Activated T-cell treated with anti-CD3 and anti-CD28 coated beads, Interleukin-2, amount 50 U/mL, for 24 hours (primary cell): ENCODE measurements at places on chromosomes 2 and 18.

GRCh38 chr2:228747483-228747882 lies 523.6 kb downstream of the PID1 start:
- DNase-seq, result no peak

DNA sequence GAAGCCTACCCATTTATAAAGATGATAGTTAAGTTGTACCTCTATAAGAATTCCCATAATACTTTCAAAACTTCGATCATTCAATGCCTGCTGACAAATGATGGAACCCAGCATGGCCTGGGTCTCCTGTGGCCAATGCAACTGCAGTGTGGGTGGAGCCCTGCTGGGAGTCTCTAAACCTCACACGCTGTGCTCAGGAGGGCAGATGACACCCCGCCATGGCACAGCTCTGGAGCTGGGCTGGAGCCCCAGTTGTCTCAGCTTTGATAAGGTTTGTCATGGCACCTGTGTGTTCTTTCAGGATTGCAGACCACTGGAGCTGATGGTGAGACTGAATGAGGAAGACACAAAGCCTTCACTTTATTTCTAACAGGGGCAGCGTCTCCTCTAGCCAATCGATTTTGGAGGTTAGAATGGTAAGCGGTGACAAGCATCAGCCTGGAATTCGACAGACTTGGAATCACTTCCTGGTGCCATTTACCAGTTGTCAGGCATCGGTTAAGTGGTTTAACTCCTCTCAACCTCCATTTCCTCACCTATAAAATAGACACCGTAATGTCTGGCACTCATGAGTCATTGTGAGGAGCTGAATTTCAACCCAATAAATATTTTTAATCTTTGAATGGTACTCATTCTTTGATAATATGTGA lies 383.6 kb upstream of the SALL3 start:
- DNase-seq, result no peak

GRCh38 chr2:9310798-9311197 lies 104.2 kb downstream of the ASAP2 start:
- no peak for DNase-seq

DNA sequence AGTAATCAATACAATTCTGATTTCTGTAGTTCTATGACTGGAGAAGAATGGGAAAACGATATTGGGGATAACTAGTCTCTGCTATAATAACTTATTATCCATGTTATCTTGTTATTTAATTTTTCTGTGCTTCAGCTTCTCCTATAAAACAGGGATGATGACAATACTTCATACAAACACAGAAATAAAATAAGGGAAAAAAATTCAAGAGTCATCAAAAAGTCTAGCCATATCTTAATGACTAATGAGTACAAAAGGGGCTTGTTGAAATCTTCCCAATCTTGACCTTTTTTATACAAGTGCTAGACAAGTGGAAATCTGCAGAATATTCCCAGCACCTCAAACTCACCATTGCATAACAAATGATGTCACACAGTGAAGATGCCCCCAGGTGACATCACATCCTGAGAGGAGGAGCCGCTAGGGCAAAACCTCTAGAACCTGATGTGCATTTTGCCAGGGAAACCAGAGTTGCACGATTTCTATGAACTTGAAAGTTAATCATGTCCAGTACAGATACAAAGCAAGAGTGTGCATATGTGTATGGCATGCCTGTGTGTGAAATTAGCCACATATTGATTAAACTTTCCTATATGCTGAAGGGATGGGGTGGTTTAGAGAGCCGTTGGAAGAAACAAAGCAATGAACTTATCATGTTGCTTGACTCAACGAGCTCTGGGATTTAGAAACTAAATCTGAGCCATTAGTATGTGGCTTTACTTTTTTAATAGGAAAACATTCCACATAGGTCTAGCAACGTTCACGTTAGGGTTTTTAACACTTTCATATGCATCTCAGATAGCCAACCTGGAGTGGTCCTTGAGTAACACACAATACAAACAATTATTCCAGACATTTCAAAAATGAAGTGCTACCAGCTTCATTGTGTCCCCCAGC lies 278.9 kb downstream of the SLC4A3 start:
- no peak for DNase-seq

DNA sequence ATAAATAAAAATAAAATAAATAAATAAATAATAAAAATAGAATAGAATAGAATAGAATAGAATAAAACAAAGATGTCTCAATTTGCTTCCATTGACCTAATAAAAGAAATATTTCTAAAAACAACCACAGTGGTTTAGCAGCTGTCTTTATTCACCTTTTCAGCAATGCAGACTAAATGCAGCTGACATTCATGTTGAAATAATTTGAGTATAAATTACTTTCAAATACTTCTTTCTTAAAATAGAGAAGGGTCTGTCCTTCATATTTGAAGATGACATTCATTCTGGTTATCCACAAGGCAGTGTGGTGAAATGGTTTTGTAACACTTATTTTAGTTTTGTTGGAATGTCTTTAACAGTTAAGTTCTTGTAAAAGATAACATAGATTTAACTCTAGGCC lies 469.4 kb downstream of the IRS1 start:
- no peak for DNase-seq

GRCh38 chr2:168183308-168183997 lies 63.9 kb downstream of the STK39 start:
- DNase-seq, result no peak

- no peak for DNase-seq
Measured at GRCh38 chr2:21118302-21118920, 5.4 kb upstream of the TDRD15 start.

DNA sequence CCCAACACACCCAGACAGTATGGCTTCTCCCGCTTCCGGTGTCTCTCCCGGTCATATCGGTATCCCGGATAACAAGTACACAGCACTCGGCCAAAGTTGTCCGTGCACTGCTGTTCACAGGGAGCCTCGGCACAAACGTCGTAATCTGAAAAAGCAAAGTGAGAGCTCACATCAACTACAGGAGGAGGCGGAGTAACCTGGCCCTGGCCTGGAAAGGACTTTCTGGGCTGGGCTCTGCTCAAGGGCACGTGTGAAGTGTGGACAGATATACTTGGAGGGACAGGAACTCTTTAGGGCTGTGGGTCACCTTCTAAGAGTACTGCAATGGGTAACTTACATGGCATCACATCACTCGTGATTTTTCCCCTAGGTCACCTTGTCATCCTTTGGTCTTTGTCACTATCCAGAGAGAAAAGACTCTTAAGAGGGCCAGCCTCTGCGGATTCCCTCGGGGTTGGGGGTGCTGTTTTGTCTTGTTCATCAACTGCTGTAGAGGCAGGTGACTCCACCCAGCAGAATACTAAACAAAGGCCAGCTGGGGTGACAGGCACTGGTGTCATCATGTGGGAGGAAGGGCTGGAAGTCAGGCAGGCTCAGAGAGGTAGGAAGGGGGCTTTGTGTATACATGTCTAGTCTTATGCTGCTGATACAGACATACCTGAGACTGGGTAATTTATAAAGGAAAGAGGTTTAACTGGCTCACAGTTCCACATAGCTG lies 110.6 kb upstream of the LMAN1 start:
- DNase-seq, result no peak

DNA sequence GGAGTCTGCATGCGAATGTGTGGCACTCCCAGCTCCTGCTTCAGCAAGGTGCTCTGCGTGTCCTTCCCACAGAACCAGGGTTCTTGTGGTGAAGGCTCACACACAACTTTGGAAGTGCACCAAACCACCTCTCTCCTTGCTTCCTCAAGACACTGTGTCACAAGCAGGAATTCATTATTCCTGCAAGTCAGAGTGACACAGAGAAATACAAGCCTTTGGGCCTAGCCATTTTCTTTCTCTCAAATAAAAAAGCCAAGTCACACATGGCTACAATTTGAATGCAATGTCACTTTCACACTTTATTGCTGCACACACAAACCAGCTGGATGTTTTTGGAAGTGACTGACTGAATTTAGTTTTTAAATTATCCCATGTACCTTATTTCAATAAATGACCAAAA lies 30.1 kb upstream of the THOC1 start:
- no peak for DNase-seq

- no peak for DNase-seq
Measured at GRCh38 chr2:98480598-98480997, 35.9 kb downstream of the INPP4A start.

DNA sequence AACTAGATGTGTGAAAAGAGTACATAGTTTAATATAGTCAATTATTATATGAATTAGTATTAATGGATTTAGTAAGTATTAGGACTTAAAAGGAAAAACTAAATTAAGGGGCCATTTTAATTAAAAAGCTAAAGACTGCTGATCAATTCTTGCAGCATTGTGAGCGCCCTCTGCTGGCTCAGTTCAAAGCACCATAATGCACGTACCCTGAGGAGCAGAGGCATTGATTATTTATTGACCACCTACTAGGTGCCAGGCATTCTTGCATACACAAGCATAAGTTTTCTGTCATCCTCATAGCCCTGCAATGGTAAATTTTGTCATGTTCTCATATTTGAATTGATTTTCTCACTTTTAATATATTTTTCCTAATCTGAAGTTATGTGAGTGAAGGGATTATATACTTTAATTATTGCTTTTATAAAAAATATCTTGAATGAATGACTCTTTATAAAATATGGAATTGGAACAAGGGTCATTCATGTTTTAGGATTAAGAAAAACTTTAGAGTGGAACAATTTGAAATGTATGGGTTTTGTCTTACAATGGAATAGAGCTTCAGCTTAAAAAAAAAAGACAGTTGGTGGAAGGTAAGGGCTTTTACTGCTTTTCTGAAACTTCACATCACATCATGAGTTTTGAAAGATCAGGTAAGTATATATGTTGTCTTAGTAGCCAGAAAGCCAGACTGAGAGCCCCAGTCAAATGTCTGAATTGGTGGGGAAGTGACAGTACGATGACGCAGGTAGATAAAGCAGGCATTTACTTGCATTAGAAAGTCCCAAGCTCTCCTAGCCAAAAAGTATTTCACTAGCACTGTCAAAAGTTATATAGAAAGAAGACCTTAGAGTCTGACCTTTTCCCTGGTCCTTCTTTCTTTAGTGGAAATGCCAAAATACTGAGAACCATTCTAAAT lies 9.7 kb downstream of the ITGA4 start:
- DNase-seq, result peak; percentile 78

DNA sequence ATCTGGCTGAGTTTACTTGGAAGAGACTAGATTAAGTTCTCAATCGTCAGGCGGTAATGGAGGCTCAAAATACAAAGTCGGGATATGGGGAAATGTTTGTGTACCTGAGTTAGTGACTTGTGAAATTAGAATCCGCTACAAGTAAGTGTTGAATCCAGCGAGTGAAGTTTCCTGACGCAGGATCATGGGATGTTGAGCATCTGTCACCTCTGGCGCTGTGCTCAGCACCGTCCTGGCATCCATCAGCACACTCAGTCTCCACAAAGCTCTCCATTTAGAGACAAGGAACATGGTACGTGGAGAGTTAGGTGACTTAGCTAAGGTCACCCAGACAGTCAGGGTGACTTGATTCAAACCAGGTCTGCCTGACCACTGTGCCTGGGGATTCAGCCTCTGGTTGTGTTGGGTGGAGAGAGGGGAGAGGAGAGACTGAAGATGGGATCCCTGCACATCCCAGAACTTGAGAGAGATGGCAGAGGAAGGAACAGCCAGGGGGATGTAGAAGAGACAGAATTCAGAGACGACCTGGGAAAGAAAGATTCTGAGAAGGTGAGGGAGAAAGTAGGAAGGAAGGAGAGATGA lies 251.2 kb downstream of the ACKR3 start:
- DNase-seq, result no peak

GRCh38 chr18:3186678-3187658 lies 32.8 kb downstream of the MYOM1 start:
- no peak for DNase-seq

- no peak for DNase-seq
Measured at GRCh38 chr18:21930177-21930576, 189.6 kb downstream of the MIB1 start.
